Activated CD4-positive, alpha-beta T cell treated with anti-CD3 and anti-CD28 coated beads, Interleukin-10, Interleukin-2, amounts not matched to agents 100 ng/mL and 50 ng/mL, durations not matched to agents 16 hours and 8 hours (primary cell): ENCODE measurements at places on chromosomes 6 and 20.

DNA sequence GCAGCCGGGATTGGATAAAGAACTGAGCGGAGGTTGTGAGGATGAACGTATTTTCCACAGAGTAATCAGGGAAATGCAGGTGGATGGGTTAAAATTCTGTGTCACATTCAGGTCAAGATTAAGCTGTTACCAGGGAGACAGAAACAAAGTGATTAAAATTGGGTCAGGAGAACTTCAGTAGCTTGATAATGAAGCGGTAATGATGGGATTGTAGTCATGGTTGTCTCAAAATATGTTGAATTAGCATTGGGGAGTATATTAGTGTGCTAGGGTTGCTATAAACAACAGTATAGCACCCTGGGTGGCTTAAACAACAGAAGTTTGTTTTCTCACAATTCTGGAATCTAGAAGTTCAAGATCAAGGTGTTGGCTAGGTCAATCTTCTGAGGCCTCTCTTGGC, 155.5 kb downstream of the GJA1 start:
- DNase-seq, result no peak

- no peak for DNase-seq
Measured at GRCh38 chr6:106884576-106884975, 90.0 kb downstream of the CD24 start.

GRCh38 chr6:41332241-41332640, 3.2 kb upstream of the NCR2 start:
- DNase-seq, result no peak

DNA sequence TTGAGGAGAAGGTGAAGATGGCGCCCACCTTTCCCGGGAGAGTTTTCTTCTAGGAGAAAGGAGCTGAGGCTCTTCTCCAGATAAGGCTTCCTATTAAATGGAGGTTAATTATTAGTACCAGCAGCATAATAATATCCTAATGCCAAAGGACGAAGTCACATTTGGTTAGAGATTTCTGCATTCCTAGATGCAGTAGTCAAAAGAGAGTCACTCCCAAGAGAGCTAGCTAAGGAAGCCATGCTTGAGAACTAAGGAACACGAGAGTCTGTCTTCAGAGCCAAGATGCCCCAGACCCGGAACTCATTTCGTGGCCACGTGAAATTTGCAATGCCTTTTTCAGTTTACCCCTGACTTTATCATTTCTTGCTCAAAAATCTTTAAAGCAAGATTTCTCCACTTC, 132.7 kb downstream of the TSHZ2 start:
- no peak for DNase-seq

- DNase-seq, result peak; percentile 9
Measured at GRCh38 chr6:110999634-111000270, 17.9 kb downstream of the RPF2 start.

DNA sequence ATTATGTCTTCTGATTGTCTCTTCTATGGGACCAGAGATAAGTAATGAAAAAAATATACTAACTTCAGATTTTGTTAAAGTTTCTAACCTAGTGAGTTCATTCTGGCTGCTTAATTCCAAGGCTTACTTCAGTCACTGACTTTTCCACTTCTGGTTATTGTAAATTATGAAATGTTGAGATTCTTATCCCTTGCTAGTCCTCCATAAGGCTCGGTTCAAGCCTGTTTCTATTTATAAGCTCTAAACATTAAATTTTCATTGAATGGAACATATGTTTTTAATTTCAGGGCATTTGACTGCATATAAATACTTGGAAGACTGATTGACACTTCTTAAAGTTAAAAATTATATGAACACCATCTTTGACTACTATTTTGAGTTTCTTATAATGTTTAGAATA, 23.6 kb upstream of the NKAIN2 start:
- DNase-seq, result no peak

GRCh38 chr6:43842231-43842794, 72.3 kb downstream of the VEGFA start:
- DNase-seq, result no peak

GRCh38 chr6:45737331-45738056, 278.2 kb downstream of the CLIC5 start:
- peak; percentile 90 for DNase-seq

DNA sequence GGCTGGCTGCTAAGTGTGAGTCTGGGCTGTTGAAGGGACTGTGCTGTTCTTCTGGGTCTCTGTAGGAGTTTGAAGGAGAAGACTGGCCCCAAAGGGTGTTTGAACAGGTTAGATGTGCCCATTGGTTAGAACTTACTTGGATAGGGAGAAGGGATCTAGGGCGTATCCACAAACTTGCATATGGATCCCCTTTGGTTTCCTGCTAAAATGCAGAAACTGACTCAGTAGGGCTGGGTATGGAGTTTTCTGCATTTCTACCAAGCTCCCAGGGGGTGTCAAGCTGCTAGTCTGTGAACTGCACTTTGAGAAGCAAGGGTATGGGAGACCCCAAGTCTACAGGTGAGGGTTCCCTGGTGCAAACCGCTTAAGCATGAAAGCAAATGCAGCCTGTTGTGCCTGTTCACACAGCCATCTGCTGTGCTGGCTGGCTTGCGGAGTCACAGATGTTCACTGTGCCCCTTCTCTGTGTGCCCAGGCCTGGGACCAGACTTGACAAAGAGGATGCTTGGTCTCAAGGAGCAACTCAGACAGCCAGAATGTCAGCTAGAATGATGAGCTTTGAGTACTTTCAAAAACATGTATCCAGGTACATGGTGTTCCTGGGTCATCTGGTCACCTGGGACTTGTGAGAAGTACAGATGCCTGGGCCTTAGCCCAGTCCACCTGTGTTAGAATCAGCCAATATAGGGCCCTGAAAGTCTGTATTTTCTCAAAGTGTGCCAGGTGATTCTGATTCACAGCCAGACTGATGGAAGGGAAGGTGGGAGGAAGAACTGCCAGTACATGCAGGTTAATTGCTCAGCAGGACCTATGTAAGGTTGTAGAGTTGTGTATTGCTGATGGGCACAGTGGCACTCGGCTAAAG, 7.4 kb downstream of the PPP1R16B start:
- no peak for DNase-seq

GRCh38 chr20:61044499-61044898, 207.6 kb upstream of the CDH4 start:
- DNase-seq, result no peak

DNA sequence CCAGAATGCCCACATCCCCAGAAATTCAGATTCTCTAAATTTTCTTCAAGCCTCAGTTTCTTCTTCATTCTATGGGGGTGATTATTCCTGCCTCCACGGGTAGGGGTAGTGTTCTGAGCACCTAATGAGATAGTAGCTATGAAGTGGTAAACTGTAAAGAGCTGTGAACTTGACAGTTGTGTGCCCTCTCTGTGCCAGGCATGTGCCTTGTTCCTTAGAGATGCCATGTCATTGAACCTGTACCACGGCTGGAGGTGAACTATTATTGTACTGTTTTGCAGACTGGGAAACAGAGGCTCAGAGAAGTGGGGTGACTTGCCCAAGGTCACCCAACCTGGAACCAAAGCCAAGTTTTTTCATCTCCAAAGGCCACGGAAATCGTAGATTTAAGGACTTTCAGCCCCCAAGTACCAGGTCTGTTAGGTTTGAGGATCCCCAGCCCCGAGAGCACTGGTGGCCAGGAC, 67.7 kb upstream of the SIRPA start:
- DNase-seq, result no peak

- peak; percentile 50 for DNase-seq
Measured at GRCh38 chr6:116287689-116288282, 8.1 kb upstream of the TSPYL1 start.

DNA sequence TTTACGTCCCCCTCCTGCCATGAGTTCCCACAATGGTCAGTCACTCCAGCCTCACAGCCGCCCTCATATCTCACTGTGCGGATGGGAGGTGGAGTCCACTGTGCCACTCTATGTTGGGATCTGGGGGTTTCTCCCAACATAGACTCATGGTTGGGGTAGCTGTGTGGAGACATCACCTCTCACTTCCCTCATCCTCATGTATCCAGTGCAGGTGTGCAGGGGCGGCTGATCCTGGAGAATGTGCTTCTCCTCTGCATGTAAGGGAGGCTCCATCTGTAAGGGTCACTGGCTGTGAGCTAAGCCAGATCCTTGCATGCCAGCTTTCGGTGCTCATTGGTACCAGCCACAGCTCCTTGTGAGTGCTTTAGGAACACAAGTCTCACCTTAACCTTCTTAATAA, 400.8 kb downstream of the CDH26 start:
- DNase-seq, result no peak

- no peak for DNase-seq
Measured at GRCh38 chr6:28248916-28249315, 3.2 kb downstream of the ZKSCAN4 start.
